ENCODE measurements at places on chromosomes 4 and X.

GRCh38 chr4:2565533-2565932 lies 29.1 kb downstream of the FAM193A start:
- DNase-seq: no peak

- no peak for DNase-seq
Measured at GRCh38 chr4:147049946-147050345, 104.3 kb upstream of the TTC29 start.

- no peak for DNase-seq
Measured at GRCh38 chr4:132504438-132504837, 644.7 kb upstream of the PCDH10 start.

GRCh38 chrX:140355429-140355828 lies 149.4 kb downstream of the SOX3 start:
- DNase-seq: no peak

- no peak for DNase-seq
Measured at GRCh38 chr4:142954415-142954814, 108.3 kb upstream of the INPP4B start.

GRCh38 chr4:3783693-3784306 lies 17.6 kb downstream of the ADRA2C start:
- no peak for DNase-seq

DNA sequence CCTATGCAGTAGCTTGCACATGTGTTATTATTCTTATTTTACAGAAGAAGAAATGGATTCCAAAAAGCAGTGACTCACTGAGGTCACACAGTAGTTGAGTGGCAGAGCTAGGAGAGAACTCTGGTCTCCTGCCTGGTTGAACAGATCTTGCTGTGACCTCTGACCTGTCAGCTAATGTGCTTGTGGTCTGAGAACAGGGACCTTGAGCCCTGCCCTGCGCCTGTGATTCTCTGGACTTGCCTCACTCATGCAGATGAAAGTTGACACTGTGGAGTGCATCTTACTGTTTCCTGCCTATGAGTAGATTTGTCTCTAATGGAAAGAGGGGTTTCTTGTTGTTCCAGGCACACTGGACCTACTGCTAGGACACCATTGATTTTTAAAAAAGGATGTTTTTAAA lies 32.3 kb downstream of the ETNPPL start:
- DNase-seq: no peak

GRCh38 chrX:123986377-123986776 lies 24.9 kb downstream of the STAG2 start:
- no peak for DNase-seq

DNA sequence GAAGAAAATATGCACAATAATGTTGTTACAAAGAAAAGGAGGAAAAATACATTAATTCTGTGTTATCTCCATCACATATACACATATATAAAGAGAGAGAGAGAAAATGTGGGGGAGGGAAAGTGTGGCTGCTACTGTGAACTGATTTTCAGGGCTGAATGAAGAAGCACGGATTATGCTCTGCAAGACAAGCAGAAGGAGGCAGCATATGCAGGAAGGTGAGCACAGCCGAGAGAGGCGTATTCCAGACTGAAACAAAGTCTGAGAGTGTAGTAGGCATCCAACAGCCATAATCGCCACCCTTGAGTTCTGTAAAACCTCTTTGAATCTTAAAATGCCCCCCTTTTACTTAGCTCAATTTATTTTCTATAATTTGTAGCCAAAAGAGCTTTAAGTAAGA lies 1081.8 kb upstream of the GRID2 start:
- DNase-seq: no peak

DNA sequence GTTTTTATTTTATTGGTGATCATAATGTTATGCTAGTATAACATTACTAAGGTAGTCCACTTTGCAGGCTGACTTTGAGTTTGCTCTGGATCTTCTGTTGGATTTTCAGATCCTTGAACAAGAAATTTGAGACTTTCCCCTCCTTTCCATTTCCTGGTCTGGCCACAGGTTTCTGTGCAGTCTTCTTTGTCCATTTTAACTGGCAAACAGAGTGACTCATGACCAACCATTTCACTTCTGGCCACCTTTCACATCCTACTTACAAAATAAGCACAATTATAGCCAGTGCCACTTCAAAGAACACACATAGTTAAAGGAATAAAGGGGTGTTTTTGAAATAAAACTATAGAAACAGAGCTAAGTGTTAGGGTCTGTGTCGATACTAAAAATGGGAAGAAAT lies 8.4 kb downstream of the ANK2 start:
- DNase-seq: no peak

- DNase-seq: no peak
Measured at GRCh38 chrX:69988955-69989394, 60.8 kb downstream of the AWAT2 start.

DNA sequence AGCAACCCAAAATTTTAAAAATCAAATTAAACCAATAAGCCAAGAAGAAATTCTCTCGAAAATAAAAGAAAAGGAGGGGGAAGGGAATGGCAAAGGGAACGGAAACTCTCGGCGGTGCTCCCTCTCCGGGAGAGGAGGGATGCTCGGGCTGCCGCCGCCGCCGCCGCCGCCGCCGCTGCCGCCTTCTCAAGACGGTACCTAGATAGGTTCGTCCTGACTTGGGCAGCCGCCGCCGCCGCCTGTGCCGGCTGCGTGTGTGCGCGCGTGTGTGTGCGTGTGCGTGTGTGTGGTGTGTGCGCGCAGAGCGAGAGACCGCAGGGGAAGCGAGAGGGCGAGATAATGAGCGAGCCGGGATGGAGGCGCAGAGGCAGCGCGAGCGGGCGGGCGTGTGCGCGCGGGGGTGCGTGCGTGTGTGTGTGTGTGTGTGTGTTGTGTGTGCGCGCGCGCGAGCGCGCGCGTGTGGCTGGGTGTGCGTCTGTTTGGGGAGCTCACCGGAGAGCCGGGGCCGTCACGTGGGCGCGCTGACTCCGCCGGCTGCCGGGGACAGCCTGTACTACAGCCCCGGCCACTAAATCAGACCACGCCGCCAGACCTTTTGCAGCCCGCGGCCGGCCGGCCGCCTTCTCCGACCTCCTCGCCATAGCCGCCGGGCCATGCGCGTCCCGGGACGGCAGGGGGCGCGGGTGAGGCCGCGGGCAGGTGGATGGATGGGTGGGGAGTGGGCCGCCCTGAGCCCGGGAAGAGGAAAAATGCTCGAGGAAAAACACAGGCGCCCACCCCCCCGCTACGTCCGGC lies 111.6 kb downstream of the DHX15 start:
- DNase-seq: no peak

- DNase-seq: no peak
Measured at GRCh38 chr4:125254106-125254505, 60.6 kb upstream of the FAT4 start.

DNA sequence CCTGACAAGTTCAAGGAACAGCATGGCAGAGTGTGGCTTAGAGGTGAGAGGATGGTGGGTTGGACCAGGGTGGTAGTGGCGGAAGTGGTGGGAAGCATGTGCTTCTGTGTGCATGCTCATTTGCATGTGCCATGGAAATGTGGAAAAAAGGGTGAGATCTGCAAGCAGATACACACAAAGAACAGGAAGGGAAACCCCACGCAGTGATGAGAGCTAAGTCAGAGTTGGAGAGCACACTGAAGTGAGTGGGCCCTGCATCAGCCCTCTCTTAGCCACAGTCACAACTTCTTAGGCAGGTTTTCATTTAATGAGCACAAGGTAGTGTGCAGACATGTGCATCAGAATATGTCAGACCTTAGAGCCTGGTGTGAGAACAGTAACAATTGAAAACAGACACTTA lies 483.8 kb downstream of the AFF2 start:
- DNase-seq: no peak

GRCh38 chrX:15194146-15194545 lies 75.7 kb downstream of the ASB9 start:
- no peak for DNase-seq

DNA sequence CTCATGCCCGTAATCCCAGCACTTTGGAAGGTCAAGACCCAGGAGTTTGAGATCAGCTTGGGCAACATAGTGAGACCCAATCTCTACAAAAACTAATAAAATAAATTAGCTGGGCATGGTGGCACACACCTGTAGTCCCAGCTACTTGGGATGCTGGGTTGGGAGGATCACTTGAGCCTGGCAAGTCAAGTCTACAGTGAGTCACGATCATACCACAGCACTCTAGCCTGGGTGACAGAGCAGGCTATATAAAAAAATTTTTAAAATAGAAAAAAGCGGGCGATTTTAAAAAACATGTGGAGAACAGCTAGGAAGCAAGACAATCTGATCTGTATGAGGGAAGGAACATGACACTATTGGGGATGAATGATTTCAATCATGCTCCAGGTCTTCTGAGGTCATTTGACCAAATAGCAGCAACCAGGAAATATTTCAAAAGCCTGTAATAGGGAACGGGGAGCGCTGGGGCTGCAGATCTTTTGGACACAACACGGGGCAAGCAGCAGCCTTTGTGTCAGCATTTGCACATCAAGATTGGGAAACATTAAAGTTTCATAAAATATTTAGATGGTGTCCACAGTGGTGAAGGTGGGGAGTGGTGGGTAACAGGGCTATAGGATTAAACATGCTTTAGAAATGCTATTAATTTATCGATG lies 48.3 kb upstream of the GUCY1A1 start:
- DNase-seq: no peak

DNA sequence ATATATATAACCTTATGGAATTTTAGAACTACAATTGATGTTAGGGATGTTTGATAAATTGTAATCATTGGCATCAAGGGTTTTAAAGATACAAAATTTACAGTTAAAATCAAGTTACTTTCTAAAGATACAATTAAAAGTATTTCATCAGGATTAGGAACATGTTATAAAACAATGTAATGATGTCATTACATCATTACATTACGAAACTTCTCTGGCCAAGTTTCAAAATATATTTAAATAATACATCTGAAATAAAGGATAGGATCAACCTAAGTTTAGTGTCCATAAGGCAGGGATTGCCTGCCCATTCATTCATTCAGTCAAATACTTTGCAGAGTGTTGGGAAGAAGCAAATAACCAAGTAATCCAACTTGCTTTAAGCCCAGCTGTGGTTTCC lies 75.1 kb downstream of the TENM3 start:
- DNase-seq: no peak

- no peak for DNase-seq
Measured at GRCh38 chr4:152997771-152998487, 61.8 kb downstream of the FHDC1 start.

GRCh38 chr4:138035781-138036258 lies 206.3 kb downstream of the SLC7A11 start:
- DNase-seq: no peak

DNA sequence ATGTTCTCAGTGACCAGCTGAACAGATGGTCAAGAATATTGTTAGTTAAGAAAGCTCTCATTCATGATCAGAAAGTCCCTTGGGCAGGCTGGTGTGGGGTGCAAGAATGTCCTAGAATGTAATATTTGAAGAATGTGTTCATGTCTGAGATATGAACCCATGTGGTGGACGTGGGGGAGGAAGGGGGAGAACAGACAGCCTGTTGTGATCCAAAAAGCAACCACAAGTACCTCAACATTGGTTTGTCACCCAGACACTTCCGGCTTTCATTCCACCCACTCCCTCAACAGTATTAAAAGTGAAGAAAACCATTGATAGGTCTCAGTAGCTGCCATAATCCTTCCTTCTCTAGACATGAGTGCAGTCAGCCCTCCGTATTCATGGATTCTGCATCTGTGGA lies 82.2 kb downstream of the MAML3 start:
- peak; percentile 55 for DNase-seq

DNA sequence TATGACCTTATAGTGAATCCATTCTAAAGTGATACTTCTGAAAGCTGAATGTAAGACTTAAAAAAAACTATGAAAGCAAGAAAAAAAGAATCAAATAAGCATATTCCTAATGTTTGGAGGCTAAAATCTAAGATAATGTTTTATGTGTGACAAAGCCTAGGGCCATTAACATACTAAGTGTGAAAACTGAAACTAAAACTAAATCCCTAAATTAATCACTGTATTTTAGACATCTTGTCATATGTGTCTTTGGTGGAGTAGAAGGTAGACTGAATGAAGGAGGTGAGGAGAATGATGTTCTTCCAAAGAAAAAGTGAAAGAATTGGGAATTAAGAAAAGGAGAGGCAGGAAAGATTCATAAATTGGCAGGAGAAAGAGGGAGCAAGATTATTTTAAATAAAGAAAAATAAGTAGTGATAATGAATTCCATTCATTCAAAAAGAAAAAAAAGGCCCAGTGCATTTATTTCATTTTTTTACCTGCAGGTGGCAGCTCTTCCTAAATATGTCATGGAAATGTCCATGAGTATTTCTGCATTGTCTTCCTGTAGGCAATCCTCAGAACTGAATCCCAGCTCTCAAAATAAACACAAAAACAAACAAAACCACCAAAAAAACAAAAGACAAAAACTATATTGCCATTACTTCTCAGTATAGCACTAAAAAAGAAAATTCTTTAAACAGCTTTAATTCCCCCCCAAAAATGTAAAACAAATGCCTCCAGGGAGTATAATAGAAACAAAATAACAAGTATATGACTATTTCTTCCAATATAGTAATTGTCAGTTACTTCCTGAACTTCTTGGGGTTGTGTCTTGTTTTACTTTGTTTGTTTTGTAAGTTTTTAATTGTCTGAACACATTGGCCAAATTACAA lies 17.0 kb upstream of the AP1AR start:
- no peak for DNase-seq

GRCh38 chrX:47380268-47380667 lies 9.9 kb downstream of the ZNF157 start:
- peak; percentile 16 for DNase-seq

DNA sequence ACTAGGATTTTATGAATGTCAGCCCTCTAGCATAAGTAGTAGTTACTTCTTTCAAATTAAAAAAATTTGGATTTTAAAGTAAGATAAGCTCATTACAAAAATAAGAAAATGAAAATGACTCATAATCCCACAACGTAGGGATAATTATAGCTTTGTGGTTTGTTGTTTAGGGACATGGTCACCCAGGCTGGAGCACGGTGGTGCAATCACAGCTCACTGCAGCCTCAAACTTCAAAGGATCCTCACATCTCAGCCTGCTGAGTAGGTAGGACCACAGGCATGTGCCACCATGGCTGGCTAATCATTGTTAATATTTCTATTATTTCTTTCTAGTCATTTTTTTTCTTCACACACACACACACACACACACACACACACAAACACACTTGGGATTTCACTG lies 57.6 kb downstream of the PLAC1 start:
- no peak for DNase-seq

GRCh38 chr4:68904786-68905185 lies 46.8 kb downstream of the UGT2A3 start:
- no peak for DNase-seq

GRCh38 chrX:17459008-17459611 lies 84.1 kb downstream of the NHS start:
- no peak for DNase-seq

DNA sequence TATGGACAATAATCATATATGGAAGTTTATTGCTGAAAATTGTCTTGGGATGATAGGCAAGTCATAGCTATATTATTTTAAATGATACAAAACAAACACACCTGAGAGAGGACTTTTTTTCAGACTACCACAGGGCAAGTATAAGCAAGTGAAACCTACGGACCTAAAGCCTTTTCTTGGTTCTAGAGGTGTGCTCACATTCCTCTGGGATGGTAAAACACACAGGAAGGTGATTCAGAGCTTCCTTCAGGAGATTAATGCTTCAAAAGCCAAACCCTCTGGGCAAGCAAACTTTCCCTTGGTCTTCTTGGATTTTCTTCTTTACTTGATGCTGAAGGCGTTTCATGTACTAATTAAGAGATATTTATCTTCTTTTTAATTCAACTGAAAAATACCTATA lies 60.1 kb upstream of the ACSL4 start:
- DNase-seq: no peak

- no peak for DNase-seq
Measured at GRCh38 chr4:180234730-180235129, 2008.5 kb upstream of the TENM3 start.

GRCh38 chr4:48815483-48815882 lies 15.4 kb upstream of the OCIAD1 start:
- DNase-seq: no peak

- no peak for DNase-seq
Measured at GRCh38 chr4:185167234-185167633, 24.2 kb downstream of the SLC25A4 start.

All from stimulated activated CD4-positive, alpha-beta T cell treated with anti-CD3 and anti-CD28 coated beads, Interleukin-12 subunit alpha, Interleukin-12 subunit beta, amount 100 ng/mL, for 48 hours (primary cell).